Glutamatergic neuron (in vitro differentiated cells): ENCODE measurements at places on chromosomes 5 and 9.
A peak's percentile ranks its signal among the peaks of the same experiment; 100 is the strongest.

DNA sequence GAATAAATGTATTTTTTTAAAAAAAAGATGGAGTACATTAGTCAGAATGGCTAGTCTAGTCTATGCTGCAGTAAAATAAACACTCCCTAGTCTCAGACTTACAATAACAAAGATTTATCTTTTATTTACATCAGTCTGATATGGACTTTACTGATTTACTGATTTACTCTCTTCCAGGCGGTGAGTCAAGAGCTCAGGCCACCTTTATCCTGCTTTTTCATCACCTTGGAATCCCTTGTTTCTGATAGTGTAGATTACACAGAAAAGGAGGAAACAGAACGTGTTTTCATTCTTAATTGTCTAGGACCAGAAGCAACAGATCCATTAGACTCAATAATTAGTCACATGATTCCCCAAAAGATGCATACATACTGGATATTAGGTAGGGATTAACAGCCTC, 290.1 kb upstream of the TRPC7 start:
- DNase-seq, result no peak

DNA sequence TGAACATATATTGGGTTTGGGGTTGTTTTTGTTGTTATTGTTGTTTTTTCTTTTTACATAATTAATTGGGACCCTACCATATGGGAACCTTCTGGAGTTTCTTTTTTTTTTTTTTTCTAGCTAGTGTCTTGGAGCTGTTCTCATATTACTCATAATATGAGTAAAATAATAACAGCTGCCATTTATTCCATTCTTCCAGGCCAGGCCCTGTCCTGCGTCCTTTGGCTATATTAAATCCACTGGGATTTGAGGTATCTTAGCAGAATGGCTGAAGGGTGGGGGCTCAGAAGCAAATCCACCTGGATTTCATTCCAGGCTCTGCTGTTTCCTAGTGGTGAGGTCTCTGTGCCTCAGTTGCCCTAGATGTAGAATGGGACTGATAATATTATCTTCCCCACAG, 47.2 kb upstream of the RPL26L1 start:
- no peak for DNase-seq

DNA sequence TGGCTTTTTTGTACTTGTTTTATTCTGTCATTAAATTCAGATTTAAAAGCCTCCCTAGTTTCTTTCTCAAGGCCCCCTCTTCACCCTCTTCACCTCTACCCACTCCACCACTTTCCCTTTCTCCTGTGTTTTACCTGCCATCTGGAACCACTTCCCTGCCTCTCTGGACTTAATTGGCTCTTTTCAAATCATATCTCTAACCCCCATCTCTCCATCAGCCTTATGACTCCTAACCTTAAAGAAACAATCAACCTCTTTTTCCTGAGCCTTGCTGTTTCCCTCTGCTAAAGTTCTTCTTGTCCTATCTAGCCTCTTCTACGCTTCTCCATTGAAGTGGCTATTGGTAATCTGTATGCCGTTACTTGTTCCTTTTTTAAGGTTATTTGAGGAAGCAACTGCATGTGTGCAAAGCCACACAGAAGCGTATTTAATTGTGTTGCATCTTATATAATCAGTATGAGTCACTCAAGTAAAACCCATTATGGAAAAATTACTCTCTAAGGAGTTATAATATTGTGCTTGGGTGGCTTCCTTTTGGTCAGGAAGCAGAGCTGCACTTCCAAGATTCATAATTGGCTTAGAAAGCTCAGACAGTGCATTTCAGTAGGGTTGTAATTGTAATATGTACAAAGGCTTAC, 653.6 kb upstream of the ITGA1 start:
- no peak for DNase-seq

GRCh38 chr5:177045631-177046030, 23.1 kb downstream of the ZNF346 start:
- DNase-seq, result no peak

- peak; percentile 87 for DNase-seq
Measured at GRCh38 chr9:98168941-98169488, 23.4 kb downstream of the CORO2A start.

GRCh38 chr5:59660737-59661136, 232.8 kb downstream of the PDE4D start:
- no peak for DNase-seq

GRCh38 chr9:126932871-126933321, 18.3 kb downstream of the RALGPS1 start:
- no peak for DNase-seq

GRCh38 chr9:121694600-121694999, 43.2 kb downstream of the DAB2IP start:
- no peak for DNase-seq

DNA sequence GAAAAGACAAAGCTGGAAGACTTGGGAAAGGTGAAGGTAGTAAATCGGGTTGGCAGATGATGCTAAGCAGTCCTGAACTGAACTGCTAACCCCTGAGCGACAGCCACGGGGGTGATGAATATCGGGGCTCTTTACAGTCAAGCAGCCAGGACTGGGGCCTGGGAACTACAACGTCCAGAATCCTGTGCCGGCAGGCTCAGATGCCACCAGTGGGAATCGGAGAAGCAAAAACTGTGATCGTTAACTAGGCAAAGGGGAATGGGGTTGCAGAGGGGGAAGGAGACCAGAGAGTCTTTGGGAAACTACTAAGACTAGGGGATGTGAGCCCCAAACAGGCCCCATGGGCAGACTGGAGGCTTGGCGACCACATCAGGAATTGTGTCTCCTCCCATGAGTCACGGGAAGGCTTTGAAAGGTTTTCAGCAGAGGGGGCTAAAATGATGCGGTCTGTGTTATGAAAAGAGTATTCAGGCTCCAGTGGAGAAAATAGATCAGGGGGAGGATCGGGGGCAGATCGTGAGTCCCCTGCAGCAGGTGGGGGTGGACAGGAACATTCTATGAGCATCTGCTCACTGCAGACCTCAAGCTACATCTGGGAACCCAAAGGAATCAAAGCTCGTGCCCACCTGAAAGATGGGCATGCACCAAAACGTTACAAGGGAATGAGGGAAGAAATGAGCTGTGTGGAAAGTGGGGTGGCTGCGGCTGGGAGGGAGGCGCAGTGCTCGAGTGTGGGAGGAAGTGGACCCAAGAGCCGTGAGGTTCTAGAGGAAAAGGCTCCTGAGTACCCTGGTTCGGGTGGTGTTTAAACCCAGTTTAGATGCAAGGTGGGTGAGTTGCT, 53.8 kb downstream of the HRH2 start:
- DNase-seq, result no peak

- no peak for DNase-seq
Measured at GRCh38 chr5:135010502-135011354, 23.3 kb downstream of the PITX1 start.

GRCh38 chr9:36150574-36151315, 14.2 kb downstream of the GLIPR2 start:
- DNase-seq, result no peak

DNA sequence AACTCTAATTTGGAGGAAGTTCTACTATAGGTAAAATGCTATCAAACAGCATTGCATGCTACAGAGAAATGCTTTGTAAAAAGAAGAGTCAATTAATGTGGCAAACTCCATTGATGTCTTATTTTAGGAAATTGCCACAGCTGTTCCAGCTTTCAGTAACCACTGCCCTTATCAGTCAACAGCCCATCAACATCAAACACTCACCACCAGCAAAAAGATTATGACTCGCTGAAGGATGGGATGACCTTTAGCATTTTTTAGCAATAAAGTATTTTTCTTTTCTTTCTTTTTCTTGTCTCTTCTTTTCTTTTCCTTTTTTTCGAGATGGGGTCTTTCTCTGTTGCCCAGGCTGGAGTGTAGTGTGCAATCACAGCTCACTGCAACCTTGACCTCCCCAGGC, 26.0 kb downstream of the CRHBP start:
- no peak for DNase-seq
